ENCODE measurements at places on chromosomes 6 and 20.

DNA sequence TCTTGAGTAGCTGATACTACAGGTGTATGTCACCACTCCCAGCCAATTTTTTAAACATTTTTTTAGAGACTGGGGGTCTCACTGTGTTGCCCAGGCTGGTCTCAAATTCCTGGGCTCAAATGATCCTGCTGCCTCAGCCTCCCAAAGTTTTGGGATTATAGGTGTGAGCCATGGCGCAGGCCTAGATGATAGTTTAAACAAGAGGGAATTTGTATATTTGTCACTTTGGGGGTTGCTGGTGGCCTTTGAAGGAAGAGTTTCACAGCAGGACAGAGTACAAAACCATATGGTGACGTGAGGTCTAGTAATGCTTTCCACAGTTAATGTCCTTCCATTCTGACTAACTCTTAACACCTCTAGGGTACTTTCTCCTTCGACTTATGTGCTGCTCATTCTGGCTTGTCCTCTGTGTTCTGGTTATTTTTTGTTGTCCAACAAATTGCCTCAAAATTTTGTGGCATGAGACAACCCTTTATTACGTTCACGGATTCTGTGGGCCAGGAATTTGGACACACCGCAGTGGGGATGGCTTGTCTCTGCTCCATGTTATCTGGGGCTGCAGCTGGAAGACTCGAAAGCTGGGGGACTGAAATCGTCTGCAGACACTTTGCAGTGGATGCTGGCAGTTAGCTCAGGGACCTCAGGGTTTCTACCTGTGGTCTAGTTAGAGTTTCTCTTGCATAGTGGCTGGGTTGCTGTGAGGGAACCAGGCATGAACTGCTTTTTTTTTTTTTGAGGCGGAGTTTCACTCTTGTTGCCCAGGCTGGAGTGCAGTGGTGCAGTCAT is 23.0 kb upstream of the IER3 start:
- DNase-seq, result no peak

DNA sequence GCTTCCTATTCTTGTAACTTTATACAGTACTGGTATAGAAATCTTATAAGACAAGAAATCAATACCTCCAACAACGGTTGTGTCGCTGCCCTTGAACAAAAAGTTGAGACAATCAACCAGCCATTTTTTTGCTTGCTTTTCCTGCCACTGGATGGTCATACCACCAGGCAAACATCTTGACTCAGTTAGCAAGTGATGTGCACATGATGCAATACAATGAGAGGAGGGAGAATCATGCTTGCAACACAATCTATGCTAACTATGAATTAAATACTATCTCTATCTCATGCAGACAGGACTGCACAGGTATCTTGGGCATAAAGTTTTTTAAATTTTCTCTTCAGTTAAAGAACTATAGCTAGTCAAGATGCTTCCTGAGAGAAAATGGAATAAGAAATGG is 877.7 kb upstream of the CITED2 start:
- DNase-seq, result no peak

GRCh38 chr6:45001663-45002062 is 326.5 kb upstream of the RUNX2 start:
- no peak for DNase-seq

DNA sequence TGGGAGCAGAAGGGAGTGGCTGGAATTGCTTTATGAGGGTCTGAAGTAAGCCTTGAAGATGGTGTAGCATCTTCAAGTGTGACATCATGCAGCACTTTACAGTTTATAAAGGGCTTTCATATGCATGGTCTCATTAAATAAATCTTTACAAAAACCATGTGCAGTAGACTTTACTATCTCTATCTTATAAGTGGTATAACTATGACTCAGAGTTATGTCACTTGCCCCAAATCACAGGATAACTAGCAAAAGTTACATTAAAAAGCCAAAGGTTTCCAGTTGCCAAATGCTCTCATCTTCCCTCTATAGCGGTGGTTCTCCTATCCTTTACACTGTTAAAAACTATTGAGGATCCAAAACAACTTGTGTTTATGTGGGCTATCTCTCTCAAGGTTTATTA is 687.7 kb upstream of the MARCKS start:
- no peak for DNase-seq

GRCh38 chr6:16729183-16729691 is 32.0 kb downstream of the ATXN1 start:
- DNase-seq, result no peak

DNA sequence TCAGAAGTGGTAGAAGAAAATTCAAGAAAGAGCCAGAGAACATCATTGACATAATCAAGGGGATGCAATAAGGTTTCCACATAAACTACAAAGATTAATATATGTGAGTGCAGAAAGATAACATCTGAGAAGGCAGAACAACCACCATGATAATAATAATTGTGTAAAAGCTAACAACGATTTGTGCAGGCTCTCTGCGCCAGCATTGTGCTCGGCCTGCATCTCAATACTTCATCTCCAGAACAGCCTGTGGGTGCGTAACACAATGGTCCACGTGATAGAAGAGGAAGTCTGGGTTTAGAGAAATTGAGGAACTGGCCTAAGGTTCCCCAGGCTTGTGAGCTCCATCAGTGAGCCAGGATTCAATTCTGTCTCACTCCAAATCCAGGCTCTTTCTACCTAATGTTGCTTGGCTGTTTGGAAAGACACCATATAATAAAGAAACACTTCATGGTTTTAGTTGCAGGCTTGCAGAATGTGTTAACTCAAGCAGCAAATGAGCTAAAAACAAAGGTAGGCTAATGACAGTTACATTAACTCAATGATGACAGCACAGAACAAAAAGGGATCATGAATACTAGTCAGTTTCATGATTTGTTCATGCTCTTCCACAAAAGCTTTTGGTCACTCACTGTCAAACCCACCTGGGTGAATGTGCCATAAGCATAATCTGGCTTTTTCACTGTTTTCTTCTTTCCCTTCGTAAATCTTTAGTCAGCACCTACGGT is 71.2 kb downstream of the LY86 start:
- no peak for DNase-seq

DNA sequence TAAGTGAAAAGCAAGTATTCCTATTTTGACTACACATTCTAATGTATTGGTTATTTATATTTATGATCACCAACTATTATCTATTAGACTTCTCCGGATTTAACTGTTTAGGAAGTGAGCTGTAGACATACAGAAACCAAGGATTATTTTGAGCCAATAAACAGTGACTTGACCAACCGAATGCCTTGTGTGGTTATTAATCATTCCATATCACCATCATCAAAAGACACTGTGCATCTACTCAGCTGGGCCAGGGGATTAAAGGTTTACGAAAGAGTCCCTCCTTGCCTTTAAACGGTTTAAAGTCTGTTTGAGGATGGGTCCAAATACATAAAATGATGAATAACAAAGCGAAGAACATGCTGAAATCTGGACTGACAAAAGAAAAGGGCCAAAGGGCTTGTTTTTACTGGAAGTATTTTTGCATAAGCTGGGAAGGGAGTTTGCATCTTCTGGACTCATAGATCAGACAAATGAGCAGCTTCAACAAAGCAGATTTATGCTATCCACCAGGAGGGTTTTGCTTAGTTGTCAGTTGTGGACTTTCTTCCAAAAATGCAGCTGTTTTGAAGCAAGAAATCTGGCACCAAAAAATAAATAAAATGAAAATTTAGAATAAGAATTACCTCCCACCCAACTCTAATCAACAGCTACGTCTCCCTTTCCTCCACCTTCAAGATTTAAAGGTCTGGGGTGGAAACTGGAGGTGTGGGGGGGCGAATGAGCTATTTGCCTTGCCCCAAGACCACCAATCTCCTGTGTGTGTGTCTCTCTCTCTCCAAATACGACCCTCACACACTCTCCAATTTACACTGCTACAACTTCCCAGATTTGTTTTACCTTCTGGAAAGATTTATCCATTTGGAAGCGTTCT is 33.6 kb upstream of the ID4 start:
- no peak for DNase-seq

- no peak for DNase-seq
These were observed 1.2 kb downstream of the HBS1L start for GRCh38 chr6:135053406-135053805.

GRCh38 chr6:47414423-47415167 is 63.0 kb upstream of the CD2AP start:
- no peak for DNase-seq

DNA sequence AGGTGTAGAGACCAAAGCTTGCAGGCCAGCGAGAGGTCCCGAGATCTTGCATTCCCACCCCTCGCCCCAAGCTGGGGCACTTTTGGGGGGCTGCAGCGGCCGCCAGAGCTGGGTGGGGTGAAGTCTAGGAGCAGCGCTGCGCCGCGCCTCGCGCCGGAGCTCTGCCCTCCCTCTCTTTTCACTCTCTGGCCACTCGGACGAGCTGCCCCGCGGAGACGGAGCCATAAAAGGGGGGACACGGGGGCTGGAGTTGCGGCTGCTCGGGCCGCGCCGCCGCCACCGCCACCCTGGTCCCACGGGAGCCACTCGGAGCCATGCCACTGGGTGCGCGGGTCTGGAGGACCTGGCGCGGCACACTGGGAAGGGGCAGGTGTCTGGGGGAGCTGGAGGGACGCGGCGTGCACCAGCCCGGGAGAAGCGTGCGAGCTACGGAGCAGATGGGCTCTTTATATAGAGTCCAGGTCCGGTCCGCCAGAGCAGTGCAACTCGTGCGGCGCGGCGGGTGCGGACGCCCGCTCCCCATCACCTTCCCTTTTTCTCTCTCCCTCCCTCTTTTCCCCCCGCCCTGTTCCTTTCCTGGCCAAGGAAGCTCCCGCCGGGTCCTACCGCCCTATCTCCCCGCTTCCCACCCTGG is 687 bp upstream of the HTR1B start:
- DNase-seq, result no peak

DNA sequence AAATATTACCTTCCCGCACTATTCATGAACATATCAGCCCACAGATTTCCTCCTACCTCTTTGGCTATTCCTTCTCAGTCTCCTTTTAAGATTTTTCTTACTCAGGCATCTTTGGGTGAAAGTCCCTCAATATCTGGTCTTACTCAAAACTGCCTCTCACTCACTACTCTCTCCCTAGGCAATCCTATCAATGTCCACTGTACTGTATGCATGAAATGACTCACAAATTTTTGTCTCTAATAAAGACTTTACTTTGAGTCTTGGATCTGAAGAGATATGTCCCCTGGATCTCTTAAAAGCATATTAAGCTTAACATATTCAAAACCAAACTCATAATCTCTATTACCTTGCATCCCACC is 24.4 kb downstream of the IL22RA2 start:
- DNase-seq, result no peak

- DNase-seq, result no peak
These were observed 36.8 kb downstream of the HEBP2 start for GRCh38 chr6:138440758-138441357.
